Naive B cell (primary cell): ENCODE measurements at places on chromosomes 4 and X.

GRCh38 chrX:9865804-9866472, 79.7 kb downstream of the SHROOM2 start:
- H3K4me1 ChIP-seq, result peaks cover 10% of the 10 kb centered on the region
- H3K36me3 ChIP-seq, result no peaks in the 10 kb centered on the region
- H3K27me3 ChIP-seq, result peaks cover 26% of the 10 kb centered on the region
- DNase-seq, result no peak
- peak overlapping the region; percentile 74 for H3K4me3 ChIP-seq

GRCh38 chr4:74692972-74693371, 101.4 kb downstream of the BTC start:
- peaks cover 7% of the 10 kb centered on the region for H3K27me3 ChIP-seq
- H3K36me3 ChIP-seq, result no peaks in the 10 kb centered on the region
- no peak overlapping the region for H3K27ac ChIP-seq
- H3K4me3 ChIP-seq, result no peak overlapping the region

GRCh38 chr4:20589436-20589835, 110.8 kb upstream of the PACRGL start:
- H3K36me3 ChIP-seq, result no peaks in the 10 kb centered on the region
- H3K27ac ChIP-seq, result no peak overlapping the region
- H3K4me1 ChIP-seq, result no peaks in the 10 kb centered on the region
- no peak for DNase-seq

DNA sequence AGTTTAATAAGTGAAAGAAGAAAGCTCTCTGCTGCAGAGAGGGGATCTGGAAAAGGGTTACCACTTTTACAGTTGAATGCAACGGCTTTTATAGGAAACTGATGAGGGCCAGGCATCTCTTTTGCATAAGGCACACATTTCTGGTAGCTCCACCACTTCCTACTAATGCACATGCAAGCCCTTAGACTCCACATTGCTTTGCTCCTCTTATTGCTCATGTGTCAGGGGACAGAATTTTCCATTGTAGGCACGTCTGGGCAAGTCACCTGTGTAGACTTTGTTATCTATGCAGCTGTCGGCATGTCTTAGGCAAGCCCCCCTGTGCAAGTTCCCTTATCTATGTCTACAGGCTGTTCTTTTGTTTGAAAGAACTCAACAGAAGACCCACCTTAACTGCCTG, 294.6 kb upstream of the STS start:
- H3K27ac ChIP-seq, result no peak overlapping the region
- no peak for DNase-seq
- no peaks in the 10 kb centered on the region for H3K27me3 ChIP-seq
- H3K4me1 ChIP-seq, result peaks cover 5% of the 10 kb centered on the region

GRCh38 chr4:127249066-127249766, 383.5 kb upstream of the INTU start:
- no peaks in the 10 kb centered on the region for H3K36me3 ChIP-seq
- DNase-seq, result no peak
- H3K27me3 ChIP-seq, result no peaks in the 10 kb centered on the region

DNA sequence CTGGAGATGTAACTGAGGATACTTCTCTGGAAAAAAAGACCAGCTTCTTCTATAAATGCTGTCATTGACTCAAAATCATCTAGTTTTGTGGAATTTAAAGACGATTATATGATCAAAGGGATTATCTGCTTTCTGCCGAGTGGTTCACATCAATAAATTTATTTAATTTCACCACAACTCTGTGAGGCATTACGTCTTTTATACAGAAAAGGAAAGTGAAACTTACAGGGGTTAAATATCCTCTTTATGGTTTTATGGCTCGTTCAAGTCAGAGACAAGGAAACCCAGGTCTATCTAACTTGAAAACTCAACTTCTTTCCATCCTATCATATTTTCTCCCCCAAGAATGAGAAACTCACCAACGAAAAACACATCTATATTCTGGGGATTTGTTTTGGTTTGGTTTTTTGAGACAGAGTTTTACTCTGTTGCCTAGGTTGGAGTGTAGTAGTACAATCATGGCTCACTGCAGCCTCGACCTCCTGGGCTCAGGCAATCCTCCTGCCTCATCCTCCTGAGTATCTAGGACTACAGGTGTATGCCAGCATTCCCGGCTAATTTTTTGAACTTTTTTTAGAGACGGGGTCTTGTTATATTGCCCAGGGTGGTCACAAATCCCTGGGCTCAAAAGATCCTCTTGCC, 377.9 kb upstream of the EMCN start:
- H3K4me1 ChIP-seq, result peaks cover 17% of the 10 kb centered on the region
- peak overlapping the region; percentile 45 for H3K27ac ChIP-seq
- no peaks in the 10 kb centered on the region for H3K36me3 ChIP-seq
- peak; percentile 20 for DNase-seq
- peak overlapping the region; percentile 73 for H3K4me3 ChIP-seq

- no peaks in the 10 kb centered on the region for H3K36me3 ChIP-seq
- H3K27me3 ChIP-seq, result peaks cover 17% of the 10 kb centered on the region
Measured at GRCh38 chrX:100663642-100664041, 19.6 kb downstream of the SRPX2 start.

DNA sequence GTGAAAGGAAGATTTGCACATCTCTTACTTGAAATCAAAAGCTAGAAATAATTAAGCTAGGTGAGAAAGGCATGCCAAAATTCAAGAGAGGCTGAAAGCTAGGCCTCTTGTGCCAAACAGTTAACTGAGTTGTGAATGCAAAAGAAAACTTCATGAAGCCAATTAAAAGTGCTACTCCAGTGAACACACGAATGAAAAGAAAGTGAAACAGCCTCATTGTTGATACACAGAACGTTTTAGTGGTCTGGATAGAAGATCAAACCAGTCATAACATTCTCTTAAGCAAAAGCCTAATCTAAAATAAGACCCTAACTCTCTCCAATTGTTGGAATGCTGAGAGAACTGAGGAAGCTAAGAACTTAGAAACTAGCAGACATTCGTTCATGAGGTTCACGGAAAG, 122.3 kb downstream of the UNC5C start:
- no peaks in the 10 kb centered on the region for H3K27me3 ChIP-seq
- no peaks in the 10 kb centered on the region for H3K36me3 ChIP-seq
